CD4-positive, alpha-beta T cell treated with Interleukin-4 for 4 hours (primary cell): ENCODE measurements at places on chromosomes 5 and 9.
A peak's percentile ranks its signal among the peaks of the same experiment; 100 is the strongest.

DNA sequence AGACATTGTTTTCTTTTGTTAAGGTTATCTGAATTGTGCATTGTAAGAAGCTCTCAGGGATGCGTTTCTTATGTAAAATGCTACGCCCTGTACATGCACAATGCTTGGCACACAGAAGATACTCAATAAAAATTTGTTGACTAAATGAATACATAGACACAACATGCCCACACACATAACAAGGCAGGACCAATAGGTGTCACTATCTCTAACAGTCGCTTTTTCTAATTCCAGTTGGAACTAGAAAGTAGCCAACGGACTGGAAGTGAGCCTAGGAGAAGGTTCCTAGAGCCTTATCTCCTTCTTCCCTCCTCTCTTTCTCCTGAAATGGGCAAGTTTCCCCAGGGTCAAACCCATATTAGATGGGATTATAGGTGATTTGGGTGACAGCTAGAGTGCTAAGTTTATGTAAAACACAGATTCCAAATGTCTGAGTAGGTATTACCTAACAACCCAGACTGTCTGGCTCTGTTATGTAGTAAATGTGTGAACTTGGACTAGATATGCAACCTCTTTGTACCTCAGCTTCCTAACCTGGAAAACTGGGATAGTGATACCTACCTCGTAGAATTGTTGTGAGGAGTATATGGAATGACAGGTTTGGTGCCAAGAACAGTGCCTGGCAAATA lies 603.0 kb downstream of the RAB3C start:
- DNase-seq, result no peak

DNA sequence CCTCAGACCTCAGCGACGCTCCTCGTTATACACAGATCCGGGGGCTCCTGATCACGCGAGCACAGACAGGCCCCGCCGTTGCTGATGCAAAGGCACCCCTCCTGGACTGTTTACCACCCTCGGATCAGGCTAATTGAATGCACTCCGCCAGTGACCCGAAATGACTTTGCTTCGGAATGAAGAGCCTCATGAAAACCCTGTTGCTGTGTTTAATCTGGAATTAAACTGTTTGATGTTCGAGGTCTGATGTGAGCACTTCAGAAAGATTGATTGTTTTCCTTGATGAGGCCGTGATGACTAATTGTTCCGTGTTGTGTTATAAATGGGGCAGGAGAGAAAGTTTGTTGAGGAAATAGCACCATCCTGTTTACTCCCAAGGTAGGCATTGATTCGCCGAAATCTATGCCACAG lies 190.5 kb upstream of the PPP1R26 start:
- no peak for DNase-seq

- DNase-seq, result no peak
Observed at GRCh38 chr9:18668944-18669343, 195.0 kb downstream of the ADAMTSL1 start.

DNA sequence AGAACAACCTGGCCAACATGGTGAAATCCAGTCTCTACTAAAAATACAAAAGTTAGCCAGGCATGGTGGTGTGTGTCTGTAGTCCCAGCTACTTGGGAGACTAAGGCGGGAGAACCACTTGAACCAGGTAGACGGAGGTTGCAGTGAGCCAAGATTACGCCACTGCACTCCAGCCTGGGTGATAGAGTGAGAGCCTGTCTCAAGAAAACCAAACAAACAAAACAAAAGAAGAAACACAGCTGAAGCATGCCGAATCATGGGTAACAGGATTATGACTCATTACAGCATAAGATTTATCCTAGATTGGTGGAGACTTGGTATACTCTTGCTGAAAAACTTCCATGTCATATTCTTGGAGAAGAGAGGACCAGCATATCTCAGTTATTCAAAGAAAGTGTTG lies 236.7 kb upstream of the CCNH start:
- DNase-seq, result no peak

DNA sequence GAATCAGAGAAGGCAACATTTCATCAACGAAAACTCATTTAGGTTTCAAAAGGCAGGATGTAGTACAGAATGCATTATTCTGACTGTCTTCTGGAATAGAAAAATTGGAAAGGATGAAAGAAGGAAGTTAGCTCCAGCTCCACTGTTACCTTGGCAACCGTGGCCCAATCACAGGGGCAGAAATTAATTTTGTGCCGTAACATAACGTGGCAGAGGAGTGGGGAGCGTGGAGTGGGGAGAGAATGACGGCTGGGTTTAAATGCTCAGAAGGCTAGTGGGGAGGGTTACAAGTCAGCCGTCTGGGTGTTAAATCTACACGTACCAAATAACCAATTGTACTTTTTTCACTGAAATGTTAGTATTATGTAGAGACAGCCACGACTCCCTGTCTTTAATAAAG lies 32.3 kb upstream of the EQTN start:
- DNase-seq, result no peak

DNA sequence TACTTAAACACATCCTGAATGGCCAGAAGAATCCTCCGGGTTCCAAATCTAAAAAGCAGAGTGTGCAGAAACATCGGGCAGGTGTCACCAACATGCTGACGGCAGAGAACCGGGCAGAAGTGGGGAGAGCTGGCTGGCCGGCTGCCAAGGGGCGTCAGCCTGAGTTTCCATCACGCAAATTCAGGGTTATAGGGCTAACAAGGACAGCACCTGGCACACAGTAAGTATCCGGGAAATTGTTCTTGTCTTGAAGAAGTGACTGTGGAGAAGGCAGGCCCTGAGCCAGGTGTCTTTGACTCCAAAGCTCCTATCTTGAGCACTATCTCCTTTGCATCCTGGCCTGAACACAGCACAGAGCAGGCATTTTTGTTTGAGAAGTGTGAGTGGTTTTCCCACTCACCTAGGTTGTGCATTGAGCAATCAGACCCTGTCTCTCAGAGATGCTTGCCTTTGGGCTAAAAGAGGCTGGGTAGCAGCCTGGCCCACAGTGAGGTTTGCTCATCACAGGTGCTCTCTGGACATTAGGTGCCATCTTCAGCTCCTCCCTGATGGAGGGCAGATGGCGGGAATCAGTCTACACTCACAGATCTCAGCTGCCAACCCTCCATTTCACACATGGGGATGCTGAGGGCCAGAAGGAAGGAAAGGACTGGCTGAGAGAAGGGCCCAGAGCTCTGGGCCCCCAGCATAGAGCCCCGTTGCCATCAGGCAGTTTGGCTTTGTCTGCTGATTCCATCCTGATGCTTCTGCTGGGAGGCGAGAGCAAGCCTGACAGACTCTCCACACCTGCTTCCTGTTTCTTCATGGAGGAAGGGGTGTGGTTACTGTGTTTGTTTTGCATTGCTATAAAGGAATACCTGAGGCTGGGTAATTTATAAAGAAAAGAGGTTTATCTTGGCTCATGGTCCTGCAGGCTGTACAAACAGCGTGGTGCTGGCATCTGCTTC lies 52.8 kb downstream of the WHRN start:
- DNase-seq, result peak; percentile 7

DNA sequence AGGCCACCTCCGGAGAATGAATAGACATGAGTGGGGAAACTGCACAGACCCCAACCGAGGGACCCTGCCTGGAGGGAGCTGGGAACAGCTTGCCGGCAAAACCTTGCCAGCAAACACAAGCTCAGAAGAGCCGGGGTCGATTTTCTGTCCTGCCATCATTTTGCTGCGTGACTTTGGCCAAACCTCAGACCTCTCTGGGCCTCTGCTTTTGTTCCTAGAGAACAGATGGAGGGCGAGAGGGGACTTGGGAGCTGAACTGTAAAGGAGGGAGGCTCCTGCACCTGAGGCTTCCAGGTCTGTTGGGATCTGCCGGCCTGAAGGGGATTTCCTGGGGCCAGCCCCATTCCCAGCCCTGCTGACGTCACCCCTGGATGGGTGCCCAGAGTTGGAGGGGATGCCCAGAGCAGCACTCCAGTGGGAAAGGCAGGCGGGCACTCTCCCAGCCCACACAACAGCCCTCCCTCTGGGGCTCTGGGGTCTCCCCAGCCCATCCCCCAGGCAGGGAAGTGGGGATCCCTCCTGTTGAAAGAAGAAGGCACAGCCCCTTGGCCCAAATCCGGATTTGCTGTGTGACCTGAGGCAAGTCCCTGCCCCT lies 40.4 kb upstream of the SYNPO start:
- no peak for DNase-seq

DNA sequence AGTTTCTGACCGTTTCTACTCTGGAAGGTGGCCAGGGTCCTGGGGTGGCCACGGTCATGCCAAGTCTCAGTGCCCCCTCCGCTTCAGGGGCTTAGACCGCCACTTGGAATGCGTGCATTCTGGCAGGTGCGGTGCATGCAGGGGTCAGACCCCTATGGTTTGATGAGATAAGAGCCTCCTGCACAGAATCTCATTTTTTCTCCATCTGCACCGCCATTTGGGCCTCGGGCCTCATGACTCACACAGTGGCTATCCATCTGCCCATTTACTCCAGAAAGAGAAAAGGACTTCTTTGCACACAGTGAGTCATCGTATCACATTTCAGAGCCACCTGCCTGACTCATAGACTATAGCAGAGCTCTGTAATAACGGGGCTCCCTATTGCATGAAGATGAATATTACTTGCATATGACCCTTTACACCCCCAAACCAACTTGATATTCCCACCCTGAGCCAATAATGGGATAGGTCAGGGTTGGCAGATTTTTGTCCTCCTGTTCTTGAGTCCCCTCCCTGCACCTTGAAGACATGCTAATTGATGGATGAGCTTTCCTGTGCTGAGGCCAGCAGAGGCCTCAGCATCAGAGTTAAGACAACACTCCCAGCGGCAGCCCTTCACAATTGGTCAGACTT lies 157.4 kb downstream of the NR3C1 start:
- no peak for DNase-seq

- no peak for DNase-seq
Observed at GRCh38 chr5:72619677-72620076, 112.5 kb upstream of the ZNF366 start.

GRCh38 chr9:131693651-131694597 lies 46.0 kb downstream of the RAPGEF1 start:
- DNase-seq, result no peak

GRCh38 chr5:96079075-96079474 lies 117.4 kb upstream of the ELL2 start:
- DNase-seq, result no peak
